ENCODE measurements at places on chromosomes 5 and 9.

GRCh38 chr9:129875687-129876395 lies 40.6 kb downstream of the USP20 start:
- no peak for DNase-seq

DNA sequence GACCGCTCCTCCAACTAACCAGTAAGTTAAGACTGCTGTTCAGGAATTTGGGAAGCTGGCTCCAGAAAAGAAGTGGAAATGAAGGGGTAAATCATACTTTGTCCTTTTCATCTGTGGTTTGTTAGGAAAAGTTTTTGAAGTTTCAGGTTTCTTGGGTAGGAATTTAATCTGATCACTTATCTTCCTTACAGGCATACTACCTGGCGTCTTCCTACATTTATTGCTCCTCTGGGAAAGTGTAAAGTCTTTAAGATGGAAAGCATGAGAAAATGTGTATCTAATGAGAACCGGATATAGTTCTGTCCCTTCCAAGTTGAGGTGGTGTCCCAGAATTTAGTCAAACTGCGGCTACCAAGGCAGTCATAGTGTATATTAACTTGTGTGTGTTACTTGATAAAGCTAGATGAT lies 1.3 kb downstream of the RASA1 start:
- no peak for DNase-seq

GRCh38 chr9:11356067-11356466 lies 743.3 kb upstream of the PTPRD start:
- no peak for DNase-seq

DNA sequence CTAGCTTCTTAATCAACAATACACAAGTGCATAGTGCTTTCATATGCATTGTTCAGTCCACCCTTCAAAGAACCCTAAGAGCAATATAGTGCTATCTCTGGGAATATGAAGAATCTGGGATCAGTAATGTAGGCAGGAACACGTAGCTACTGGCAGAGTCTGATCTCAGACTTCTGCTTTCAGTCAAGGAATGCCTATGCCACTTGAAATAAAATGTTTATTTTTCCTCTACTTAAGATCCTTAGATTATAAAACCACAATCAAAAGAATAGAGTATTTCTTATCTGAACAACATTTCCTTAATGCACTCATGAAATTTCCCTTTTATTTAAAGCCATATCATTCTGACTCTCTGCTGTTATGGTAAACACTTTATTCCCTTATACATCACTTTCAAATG lies 1407.8 kb upstream of the C9orf72 start:
- no peak for DNase-seq

- no peak for DNase-seq
These were observed 248.0 kb downstream of the NR3C1 start for GRCh38 chr5:143155455-143155854.

- DNase-seq = no peak
These were observed 41.7 kb upstream of the CLINT1 start for GRCh38 chr5:157900644-157901043.
